ENCODE measurements at places on chromosomes 5 and 9. TPM values are rescaled to one million over a fixed set of nuclear protein-coding genes. Genes with fewer than 3 reads are reported as not detected.

The PCDHGC4 gene
- total RNA-seq, result 2.5 TPM

The NR6A1 gene
- total RNA-seq, result 1.2 TPM

The FANCG gene
- total RNA-seq, result 32.2 TPM

The PJA2 gene
- 124 TPM for total RNA-seq

The FBXW5 gene
- 139 TPM for total RNA-seq

DNA sequence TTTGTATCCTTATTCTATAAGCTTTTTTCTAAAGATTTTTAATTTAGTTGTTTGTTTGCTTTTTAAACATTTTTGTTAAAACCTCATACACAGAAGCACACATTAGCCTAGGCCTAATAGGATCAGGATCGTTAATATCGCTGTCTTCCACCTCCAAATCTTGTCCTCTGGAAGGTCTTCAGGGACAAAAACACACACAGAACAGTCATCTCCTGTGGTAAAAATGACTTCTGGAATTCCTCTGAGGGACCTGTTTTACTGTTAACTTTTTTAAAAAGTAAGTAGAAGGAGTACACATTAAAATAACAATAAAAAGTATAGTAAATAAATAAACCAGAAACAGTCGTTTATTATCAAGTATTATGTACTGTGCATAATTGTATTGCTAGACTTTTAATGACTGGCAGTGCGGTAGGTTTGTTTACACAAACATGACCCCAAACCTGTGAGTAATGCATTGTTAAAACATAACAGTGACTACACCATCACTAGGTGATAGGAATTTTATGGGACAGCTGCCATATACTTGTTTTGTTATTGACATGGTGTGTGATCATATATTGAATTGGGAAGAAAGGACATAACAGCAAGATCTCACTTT, 109.6 kb downstream of the ZCCHC7 start:
- no peak for DNase-seq

DNA sequence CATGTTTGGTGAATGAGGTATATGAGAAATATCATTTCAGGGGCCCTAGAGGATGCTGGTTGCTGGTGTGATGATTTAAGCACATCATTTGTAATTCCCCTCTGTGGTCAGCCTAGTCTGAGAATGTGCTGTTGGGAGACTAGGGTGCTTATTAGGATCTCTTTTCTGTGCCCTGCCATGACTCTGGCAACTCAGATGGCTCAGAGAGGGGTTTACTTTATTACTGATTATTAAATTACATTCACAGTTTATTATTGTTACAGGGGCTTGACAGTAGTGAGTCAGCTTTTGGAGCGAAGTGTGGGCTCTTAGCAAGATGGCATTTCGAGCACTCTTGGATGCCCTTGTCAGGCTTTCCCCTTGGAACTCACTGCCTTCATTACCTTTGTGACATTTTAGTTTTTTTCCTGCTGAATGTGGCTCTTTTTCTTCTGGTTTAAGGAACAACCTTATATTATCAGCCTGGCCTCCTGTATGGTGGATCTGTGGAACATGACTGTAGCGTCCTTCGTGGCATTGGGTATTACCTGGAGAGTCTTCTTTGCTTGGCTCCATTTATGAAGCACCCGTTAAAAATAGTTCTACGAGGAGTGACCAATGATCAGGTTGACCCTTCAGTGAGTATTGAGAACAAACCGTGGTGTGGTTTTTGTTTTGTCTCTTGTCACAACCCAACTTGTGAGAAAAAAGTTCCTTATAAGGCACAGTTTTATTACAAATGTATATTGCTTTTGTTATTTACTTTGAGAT, 33.8 kb downstream of the RCL1 start:
- DNase-seq, result no peak

- no peak for DNase-seq
Observed at GRCh38 chr5:166166071-166166470, 2125.4 kb upstream of the WWC1 start.

DNA sequence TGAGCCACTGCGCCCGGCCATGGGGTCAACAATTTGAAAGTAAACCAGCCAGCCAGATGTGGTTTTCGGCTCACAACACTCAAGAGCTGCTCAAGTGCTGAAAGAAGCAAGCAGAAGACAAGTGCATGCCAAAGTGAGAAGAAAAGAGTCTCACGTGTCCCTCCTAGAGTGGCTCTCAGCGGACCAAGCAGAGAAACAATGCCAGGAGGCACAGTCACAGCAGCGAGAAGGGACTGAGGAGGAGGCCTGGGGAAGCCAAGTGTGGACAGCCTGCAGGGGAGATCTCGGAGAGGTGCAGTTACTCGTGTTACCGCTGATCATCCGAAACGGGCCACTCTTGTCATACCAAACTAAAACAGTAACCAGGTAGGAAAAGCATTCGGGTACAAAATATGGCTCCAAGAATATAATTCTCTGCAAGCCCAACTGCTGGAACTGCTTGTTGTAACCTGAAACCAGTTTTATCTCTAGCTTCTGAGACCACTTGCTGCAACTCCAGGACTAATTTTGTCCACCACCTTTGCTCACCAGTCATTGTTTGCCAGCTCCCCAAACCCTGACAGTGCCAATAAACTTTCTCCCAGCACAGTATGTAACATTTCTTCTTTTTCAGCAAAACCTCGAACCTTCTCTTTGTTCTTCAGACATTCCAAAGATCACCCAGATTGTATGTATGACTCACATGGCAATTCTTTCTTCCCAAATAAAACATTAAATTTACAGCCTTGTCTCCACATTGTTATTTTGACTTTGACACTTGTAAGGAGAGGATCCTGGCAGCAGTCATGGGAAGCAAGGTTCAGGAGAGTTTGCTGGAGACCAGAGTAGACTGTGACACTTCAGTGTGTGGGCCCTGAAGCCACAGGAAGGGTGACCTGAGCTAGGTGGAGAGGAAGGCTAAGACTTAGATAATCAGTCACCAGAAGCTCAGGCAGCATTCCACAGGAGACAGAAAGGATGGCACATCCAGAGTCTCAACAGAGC, 6.3 kb downstream of the SLC35D2 start:
- peak; percentile 93 for DNase-seq

DNA sequence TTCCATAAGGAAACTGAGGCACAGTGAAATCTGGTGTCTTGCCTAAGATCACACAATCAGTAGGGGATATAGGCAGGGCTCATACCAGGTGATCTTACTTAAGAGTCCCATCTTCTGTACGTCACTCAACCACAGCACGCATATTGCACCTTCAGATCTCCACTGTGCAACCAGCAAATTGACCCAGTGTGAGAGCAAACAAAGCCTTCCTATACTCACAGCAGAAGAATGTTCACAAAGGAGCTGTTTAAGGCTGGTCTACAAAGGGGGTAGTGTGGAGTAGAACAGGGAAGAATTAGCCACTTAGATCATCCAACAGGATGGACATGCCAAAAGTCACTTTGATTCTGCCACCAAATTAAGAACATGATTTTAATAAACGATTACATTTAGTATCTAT, 305.9 kb downstream of the SLIT3 start:
- no peak for DNase-seq

GRCh38 chr9:92438900-92439526, 14.7 kb upstream of the OMD start:
- DNase-seq, result peak; percentile 76

GRCh38 chr9:117395151-117395650, 19.7 kb downstream of the ASTN2 start:
- no peak for DNase-seq

GRCh38 chr9:38361473-38361850, 31.0 kb upstream of the ALDH1B1 start:
- DNase-seq, result peak; percentile 14

DNA sequence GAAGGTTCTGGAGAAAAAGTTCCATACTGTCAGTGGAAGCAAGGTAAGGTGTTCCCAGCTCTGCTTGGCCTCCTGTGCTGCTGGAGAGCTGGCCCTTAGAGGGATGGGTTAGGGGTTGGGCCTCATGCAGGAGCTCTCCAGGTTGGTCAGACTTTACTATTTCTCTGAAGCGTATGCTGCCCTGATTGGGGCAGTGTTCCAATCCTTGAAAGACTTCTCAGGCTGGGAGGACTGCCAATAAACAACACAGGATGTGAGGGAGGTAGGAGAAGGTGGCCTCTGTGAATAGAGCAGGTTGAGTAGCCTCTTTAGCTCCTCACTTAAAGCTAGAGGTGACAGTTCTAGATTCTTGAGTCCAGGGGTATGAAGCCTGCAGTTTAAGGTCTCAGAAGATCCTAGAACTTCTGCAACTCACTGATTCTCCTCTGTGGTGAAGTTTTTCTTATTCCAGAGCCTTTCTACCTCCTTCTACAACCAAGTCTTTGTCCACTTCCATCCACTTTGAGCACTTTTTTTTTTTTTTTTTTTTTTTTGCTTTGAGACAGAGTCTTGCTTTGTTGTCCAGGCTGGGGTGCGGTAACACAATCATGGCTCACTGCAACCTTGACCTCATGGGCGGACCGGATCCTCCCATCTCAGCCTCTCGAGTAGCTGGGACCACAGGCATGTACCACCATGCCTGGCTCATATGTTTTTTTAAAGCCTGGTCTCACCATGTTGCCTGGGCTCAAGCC, 3.0 kb downstream of the HNRNPAB start:
- DNase-seq, result peak; percentile 60

DNA sequence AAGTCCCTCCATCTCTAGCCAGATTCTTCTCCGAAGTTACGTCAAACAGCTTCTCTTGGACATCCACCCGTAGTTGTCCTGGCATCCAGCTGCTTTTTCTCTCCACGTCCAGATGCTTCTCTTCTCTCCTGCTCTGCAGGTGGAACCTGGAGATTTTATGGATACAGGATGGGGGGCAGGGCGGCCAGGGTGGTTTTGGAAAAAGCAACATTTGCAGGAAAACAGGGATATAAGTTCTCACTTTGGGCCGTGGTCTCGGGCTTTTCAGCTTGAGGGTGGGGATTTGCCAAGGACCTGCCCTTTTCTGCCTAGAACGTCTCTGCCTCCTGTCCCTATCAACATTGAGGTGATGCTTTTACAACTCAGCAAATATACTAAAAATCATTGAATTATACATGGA, 1941.6 kb upstream of the C9orf72 start:
- DNase-seq, result no peak

DNA sequence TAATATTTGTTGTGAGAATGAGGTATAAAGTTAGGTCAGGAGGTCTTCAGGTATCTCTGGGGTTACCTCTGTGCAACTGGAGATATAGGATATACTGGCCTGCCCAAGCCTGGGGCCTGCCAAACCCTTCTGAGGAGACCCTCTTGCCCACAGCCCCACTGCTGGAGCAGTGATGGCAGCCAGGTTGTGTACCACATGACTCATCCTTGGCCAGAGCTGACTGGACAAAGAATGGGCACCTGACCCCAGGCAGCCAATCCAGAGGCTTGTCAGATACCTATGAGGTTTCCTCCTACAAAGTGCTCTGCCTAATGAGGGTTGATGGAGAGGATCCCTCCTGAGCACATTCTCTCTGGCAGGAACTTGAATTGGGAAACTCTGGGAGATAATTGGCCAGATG, 56.1 kb upstream of the TBC1D2 start:
- DNase-seq, result no peak

- peak; percentile 79 for DNase-seq
Observed at GRCh38 chr5:177366528-177367322, 9.0 kb downstream of the RGS14 start.

DNA sequence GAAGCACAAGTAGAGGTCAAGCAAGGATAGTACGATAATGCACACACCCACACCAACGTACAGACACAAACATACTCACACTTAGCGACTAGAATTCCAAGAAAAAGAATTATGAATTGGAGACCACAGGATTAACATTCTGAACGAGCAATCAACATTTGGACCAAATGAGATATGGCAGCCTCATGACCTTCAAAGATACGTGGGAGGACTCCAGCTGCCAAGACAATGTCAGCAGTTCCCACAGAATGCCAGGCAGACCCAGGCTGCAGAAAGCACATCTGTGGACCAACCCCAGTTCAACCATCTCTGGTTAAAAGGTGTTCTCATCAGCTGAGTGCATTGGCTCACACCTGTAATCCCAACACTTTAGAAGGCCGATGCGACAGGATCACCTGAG, 187.6 kb upstream of the GRAMD2B start:
- no peak for DNase-seq

- DNase-seq, result no peak
Observed at GRCh38 chr5:74177961-74178360, 462.6 kb downstream of the ENC1 start.
